Activated naive CD8-positive, alpha-beta T cell treated with anti-CD3 and anti-CD28 coated beads, Interleukin-2, amount 10 ng/mL, durations not matched to agents 7 days and 5 days (primary cell): ENCODE measurements at places on chromosomes 5 and 9.

DNA sequence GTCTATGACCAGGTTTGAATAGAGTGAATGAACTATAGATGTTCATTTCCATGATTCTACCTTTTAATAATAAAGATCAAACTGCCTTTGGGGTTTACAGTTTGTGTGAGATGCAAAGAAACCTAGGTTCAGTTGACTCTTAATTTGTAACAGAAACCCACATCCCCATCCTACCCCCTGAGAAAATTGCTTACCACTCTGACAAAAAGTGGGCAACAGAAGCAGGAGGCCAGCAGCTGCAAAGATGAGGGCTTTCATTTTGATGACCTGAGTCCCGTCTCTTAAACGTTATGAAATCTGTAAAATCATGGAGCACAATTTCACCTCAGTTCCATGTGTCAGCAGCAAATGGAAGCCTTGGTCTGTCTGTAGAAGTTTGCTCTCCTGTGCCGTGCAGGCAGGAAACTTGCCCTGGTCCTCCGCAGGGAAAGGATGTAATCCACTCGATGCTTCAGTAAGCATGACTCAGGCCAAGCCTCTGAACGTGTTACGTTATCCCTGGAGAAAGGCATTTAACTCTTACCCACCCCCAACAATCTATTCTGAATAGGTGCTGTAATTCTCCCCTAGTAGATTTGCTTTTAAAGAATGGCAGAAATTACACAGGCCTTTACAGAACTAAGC lies at the start of gene F2RL2:
Gene F2RL2 (minus strand): TSS at position 431 of the 624 bp plus-strand sequence. CDS start 173 bp downstream, at position 258.
- no peak within 1 kb of the TSS for H3K4me3 ChIP-seq
- H3K27ac ChIP-seq = no peak within 1 kb of the TSS
- H3K27me3 ChIP-seq = no peaks in the 10 kb centered on the region

GRCh38 chr9:127305838-127306226 lies 41.3 kb downstream of the GARNL3 start:
- H3K4me3 ChIP-seq = no peak overlapping the region
- no peak for DNase-seq
- no peak overlapping the region for H3K27ac ChIP-seq
- no peaks in the 10 kb centered on the region for H3K4me1 ChIP-seq
- H3K27me3 ChIP-seq = peaks cover 21% of the 10 kb centered on the region

DNA sequence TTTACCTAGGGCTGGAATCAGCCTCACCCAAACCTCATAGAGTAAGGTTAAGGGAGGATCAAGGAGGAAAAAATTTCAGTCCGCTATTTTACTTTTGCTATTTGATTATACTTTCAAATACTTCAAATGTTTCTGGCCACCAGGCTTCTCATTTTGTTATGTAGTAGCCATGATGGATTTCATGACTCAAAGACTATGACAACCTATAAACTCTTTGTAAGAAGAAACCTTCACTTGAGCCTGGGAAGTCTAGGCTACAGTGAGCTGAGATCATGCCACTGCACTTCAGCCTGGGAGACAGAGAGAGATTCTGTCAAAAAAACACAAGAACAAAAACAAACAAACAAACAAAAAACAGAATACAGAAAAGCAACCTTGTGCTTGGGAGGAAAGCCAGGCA lies 293.6 kb upstream of the TNC start:
- H3K4me3 ChIP-seq = no peak overlapping the region
- H3K36me3 ChIP-seq = no peaks in the 10 kb centered on the region
- no peaks in the 10 kb centered on the region for H3K4me1 ChIP-seq
- no peak overlapping the region for H3K27ac ChIP-seq
- no peaks in the 10 kb centered on the region for H3K27me3 ChIP-seq
- DNase-seq = no peak

- H3K27ac ChIP-seq = no peak within 1 kb of the TSS
- peak; percentile 48 for DNase-seq
- H3K27me3 ChIP-seq = peaks cover 70% of the 10 kb centered on the region
- H3K36me3 ChIP-seq = no peaks in the 10 kb centered on the region
- H3K4me3 ChIP-seq = peak within 1 kb of the TSS; percentile 79
- H3K4me1 ChIP-seq = peaks cover 7% of the 10 kb centered on the region
Observed at GRCh38 chr5:112419164-112419985, at the start of gene EPB41L4A. Gene EPB41L4A, minus strand, starts transcription at chr5:112419277. Its CDS starts 238 bp downstream, at chr5:112419039.

- H3K4me3 ChIP-seq = no peak within 1 kb of the TSS
- H3K27ac ChIP-seq = no peak within 1 kb of the TSS
- H3K27me3 ChIP-seq = peaks cover 12% of the 10 kb centered on the region
- DNase-seq = no peak
Observed at GRCh38 chr9:14909961-14910805, at the start of gene FREM1. Gene FREM1, minus strand, starts transcription at chr9:14910428. Its CDS starts 41,451 bp downstream, at chr9:14868977.
